ENCODE measurements at places on chromosomes 12 and 14.

GRCh38 chr12:58419196-58419760 is 477.9 kb downstream of the ATP23 start:
- no peak for DNase-seq

- no peak for DNase-seq
These were observed 179.7 kb upstream of the HIF1A start for GRCh38 chr14:61515436-61516117.

DNA sequence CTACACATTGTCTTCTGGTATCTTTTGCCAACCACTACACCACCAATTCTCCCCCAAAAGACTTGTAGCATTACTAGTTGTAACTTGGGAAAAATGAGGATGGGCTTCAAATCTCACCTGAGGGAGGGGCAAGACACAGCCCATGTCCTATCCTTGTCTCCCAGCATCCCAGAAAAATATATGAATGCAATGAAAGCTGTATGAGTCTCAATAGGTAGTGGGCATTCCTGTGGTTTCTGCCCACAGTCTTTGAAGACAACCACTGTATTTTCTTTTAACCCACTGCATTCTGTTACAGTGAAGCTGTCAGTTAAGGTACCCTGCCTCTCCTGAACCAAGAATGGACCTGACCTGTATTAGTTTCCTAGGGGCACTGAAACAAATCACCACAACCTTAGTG is 336.2 kb upstream of the TMPO start:
- no peak for DNase-seq

DNA sequence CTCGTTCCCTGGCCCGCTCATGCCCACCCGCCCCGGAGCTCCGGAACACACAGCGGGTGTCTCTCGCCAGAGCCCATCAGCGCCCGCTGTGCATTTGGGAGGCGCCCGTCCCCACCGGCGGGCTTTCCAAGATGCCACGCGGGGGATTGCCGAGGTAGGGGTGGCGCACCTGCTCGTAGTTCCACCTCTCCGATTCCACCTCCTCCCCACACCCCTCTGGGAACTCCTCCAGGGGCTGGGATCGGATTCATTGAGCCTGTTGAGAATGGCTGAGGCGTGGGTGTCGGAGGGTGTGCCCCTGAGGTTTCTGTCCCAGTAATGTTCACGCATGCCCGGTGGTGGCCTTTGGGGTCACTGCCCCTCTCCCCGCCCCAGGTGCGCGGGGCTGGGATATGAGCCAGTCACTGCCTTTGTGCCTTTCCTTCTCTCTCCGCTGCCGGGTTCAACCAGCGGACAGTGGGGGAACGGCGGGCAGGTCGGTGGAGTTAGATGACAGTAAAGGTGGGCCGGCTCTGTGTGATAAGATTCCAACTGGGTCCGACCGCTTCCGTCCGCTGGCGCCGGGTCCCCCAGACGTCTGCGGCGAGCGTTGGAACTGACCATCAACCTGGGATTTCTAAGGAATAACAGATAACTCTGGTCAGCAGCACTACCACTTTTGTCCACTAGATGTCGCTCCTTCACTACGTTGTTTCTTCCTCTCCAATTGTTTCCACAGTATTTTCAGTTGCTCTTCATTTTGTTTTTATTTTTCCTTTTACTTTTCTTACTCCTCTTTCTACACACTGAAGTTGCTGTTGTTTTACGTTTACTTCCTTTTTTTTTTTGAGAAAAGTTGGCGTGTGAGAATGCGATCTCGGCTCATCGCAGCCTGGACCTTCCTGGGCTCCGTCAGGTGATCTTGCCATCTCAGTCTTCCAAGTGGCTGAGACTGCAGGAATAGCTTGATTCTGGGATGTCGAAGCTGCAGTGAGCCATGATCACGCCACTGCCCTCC is 178.1 kb upstream of the ALG10B start:
- peak; percentile 21 for DNase-seq

DNA sequence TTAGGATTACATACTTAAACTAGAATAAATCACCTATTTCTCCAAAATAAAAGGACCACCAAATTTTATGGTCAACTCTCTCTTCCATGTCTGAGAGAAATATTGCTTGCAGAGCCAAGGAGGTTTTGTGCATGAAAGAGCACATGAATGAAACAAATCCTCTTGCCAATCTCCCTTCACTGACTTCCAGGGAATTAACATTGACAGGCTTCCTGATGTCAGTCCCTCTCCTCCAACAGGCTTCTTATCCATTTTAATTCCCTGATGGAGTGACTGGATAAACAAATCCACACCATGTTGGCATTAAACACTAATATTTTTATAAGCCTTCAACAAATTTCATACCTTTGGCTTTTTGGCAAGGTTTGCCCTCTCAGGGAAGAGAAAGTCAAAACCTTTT is 45.3 kb upstream of the CNTN1 start:
- DNase-seq: no peak

DNA sequence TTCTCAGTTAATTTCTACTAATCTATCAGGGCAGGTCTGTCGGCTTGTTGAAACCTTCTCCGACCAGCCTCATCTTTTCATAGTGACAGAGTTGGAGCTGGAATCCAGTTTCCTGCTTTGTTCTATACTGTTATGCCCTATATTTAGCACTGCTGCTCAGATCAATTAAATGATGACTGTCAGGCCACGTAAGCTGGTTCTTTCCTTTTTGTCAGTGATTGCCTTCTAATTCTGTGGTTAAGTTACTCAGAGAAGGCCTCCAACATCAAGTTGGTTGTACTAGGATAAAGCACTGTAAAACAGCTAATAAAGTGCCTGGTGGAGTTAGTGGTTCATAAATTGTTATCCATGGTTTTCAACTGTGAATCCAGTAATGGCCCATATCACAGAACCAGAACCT is 22.6 kb downstream of the DERA start:
- DNase-seq: no peak

- no peak for DNase-seq
These were observed 67.9 kb upstream of the BEGAIN start for GRCh38 chr14:100654814-100655740.

DNA sequence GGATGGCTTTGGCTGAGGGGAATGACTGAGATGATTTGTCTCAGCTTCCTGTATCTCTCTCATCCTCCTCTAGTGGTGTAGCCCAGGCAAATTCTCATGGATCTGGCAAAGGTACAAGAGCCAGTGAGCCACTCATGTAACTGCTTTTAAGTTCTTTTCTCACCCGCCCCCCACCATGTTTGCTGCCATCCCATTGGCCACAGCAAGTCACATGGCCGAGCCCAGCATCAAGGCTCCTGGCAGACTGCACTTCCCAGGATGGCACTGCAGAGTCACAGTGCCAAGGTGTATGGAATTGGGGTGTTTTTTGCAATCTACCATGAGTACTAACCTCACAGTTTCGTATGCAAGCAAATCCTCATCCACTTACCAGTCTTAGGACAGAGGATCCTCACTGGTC is 50.9 kb downstream of the CHST11 start:
- no peak for DNase-seq
